ENCODE measurements at places on chromosomes 2 and 18.

DNA sequence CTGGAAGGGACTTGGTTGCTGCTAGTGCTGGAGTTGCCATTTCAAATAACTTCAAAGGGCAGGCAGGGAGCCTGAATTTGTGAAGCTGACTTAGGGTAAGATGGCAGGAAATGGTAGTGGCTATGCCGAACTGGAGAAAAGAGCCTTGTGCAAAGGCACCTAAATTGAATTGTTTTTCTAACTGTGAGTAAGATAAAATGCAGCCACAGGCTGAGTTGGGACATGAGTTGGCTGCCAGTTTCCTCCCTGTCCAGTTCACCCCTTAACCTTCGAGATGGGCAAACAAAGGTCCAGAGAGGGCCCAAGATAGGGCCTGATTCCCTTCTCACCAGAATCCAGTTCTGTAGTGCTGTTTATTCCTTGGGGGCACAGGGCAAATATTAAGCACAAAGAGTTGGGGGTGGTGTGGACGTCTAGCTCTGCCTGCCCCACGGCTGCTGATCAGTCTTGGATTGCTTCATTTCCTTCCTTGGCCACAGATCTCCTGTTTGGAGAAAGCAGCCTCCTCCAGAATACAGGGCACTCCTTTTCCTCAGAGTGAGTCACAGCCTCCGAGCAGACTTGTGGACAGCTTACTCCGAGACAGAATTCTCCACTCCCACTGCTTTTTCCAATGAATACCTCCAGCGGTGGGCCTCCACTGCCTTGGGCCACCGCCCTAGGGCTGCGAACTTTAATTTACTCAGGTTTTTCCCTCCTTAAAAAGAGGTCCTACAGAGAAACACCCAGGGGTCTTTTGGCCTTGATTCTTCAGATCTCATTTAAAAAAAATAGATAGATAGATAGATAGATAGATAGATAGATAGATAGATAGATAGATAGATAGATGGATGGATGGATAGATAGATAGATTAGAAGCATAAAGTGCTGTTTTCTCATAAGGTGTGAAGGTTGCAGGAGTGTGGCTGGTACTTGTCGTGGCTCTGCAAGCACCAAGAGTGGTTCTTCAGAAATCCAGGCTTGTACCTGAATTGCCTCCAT lies 18.4 kb upstream of the SLC20A1 start:
- H3K36me3 ChIP-seq: no peaks in the 10 kb centered on the region
- H3K4me1 ChIP-seq: peaks cover 6% of the 10 kb centered on the region
- no peak overlapping the region for H3K4me3 ChIP-seq
- no peak for DNase-seq
- no peaks in the 10 kb centered on the region for H3K27me3 ChIP-seq
- no peak overlapping the region for H3K27ac ChIP-seq

DNA sequence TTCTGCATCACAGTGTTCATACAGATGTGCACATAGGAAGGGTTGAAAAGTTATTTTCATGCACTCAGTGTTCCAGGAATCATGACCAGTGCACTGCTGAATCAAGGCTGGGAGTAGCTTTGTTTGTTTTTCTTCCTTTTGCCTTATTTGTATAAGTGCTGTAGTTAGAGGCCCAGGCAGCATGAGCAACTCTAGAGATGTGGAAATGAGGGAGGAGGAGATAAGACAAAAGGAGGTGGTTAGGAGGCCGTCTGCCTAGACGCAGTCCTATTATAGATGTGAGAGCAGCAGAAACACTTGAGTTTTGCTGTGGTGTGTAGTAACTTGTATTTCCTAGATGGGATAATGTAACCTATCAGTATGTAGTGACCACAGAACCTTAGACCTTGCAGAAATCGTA lies 264.3 kb upstream of the RASGRP3 start:
- no peaks in the 10 kb centered on the region for H3K4me1 ChIP-seq
- no peak for DNase-seq
- H3K4me3 ChIP-seq: no peak overlapping the region
- H3K27ac ChIP-seq: no peak overlapping the region
- no peaks in the 10 kb centered on the region for H3K36me3 ChIP-seq

GRCh38 chr2:180000434-180000833 lies 6.7 kb downstream of the CWC22 start:
- no peak overlapping the region for H3K4me3 ChIP-seq
- no peak for DNase-seq
- no peaks in the 10 kb centered on the region for H3K4me1 ChIP-seq
- peaks cover 16% of the 10 kb centered on the region for H3K36me3 ChIP-seq
- H3K27ac ChIP-seq: no peak overlapping the region

- no peaks in the 10 kb centered on the region for H3K27me3 ChIP-seq
- H3K4me1 ChIP-seq: peaks cover 7% of the 10 kb centered on the region
- DNase-seq: no peak
- peaks cover 1% of the 10 kb centered on the region for H3K36me3 ChIP-seq
- H3K27ac ChIP-seq: no peak overlapping the region
Observed at GRCh38 chr18:76982038-76982437, 150.5 kb downstream of the MBP start.

GRCh38 chr2:176087330-176088047 lies 3.7 kb upstream of the EVX2 start:
- H3K4me1 ChIP-seq: peaks cover 3% of the 10 kb centered on the region
- peak overlapping the region; percentile 58 for H3K4me3 ChIP-seq
- H3K27me3 ChIP-seq: peaks cover 98% of the 10 kb centered on the region
- H3K27ac ChIP-seq: no peak overlapping the region
- DNase-seq: no peak
- H3K36me3 ChIP-seq: no peaks in the 10 kb centered on the region

DNA sequence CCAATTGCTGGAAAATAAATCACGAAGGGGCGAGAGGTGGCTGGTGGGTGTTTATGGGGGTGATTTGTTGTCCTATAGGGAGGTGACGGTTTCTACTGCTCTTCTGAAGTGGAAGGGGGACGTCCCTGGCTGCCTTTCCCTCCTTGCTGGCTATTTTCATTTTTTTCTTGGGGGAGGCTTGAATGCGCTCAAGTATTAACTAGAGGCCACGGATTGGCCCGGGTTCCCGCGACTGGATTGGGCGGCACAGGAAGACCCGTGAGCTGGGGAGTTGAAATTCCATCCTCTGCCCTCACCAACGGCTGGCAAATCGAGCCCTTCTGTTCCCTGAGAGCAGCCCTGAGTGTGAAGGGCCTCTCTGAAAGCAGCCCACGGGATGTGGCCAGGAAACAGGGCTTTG lies 176.5 kb upstream of the SPRED2 start:
- peaks cover 9% of the 10 kb centered on the region for H3K4me1 ChIP-seq
- H3K4me3 ChIP-seq: no peak overlapping the region
- no peaks in the 10 kb centered on the region for H3K36me3 ChIP-seq
- DNase-seq: no peak
- H3K27ac ChIP-seq: no peak overlapping the region
- no peaks in the 10 kb centered on the region for H3K27me3 ChIP-seq

DNA sequence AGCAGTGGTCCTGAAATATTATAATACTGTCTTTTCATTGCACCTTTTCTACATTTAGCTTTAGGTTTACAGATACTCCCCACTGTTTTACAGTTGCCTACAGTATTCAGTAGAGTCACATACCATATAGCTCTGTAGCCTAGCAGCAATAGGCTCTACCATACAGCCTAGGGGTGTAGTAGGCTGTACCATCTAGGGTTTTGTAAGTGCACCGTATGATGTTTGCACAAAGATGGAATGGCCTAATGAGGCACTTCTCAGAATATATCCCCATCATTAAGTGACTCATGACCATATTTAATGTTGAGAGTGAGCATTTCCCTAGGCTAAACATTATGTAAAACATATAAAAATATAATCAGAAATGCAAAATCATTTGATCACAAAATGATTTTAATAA lies 511.3 kb upstream of the RAB12 start:
- H3K4me3 ChIP-seq: no peak overlapping the region
- H3K4me1 ChIP-seq: no peaks in the 10 kb centered on the region
